Suppressor macrophage treated with lipopolysaccharide for 1 hour (primary cell): ENCODE measurements at places on chromosomes 1 and 21.

GRCh38 chr1:21277180-21277579, 13.1 kb downstream of the ECE1 start:
- DNase-seq, result no peak

GRCh38 chr1:225923381-225923691, 714 bp downstream of the PYCR2 start:
- DNase-seq, result peak; percentile 24

DNA sequence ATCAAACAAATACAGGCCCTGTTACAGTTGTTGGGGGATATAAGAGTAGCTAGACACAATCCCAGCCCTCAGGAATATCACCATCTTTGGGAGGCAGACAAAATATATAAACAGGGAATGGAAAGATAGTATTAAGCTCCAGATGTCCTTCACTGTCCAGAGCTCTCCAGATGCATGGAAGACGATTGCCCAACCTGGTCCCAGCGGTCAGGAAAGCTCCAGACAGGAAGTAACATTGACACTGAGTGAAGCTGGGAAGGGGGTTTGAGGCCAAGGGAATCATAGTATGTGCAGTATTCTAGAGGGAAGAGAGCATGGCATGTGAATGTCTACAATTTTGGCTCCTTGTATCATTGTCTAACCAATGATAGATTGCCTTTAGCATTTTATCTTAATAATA, 173.9 kb upstream of the HOOK1 start:
- DNase-seq, result no peak

- DNase-seq, result no peak
Observed at GRCh38 chr1:4500441-4500840, 154.0 kb upstream of the AJAP1 start.

- no peak for DNase-seq
Observed at GRCh38 chr1:37094302-37094701, 60.0 kb upstream of the GRIK3 start.

DNA sequence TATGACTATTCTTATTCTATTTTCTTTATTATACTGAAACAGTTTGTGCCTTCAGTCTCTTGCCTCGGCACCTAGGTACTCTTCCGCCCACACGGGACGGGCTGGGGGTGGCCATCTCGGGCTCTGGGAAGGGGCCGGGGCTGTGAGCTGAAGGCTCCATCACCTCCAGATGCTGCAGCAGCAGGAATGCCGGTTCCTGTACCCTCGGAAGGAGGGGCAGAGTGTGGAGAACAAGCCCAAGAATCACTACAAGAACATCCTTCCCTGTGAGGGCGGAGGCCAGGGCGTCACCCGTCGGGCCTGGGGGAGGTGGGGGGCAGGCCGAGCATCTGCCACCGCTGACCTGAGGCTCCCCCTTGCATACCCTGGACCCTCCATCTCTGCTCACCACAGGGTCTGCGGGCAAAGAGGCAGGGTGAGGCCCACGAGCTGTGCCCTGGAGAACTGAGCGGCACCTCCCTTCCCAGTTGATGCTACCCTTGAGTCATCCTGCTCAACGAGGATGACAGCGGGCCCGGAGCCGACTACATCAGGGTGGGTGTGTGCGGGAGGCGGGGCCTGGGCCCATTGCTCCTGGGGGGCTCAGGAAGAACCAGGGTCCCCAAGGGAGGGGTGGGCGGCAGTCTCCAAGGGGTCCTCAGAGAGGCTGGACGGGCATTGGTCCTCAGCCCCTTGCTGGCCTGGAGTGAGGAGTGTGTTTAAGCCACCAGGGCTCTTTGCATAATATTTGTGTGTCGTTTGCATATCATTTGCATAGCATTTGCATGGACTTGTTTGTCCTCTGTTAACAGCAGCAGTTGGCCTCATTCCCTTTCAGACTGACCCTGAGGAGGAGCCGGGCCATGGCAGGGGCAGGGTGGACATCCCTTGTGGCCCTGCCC, 7.5 kb downstream of the RNF223 start:
- peak; percentile 56 for DNase-seq

- DNase-seq, result no peak
Observed at GRCh38 chr1:234592240-234592639, 17.7 kb downstream of the IRF2BP2 start.

GRCh38 chr1:154403261-154403943, 1.7 kb upstream of the IL6R start:
- DNase-seq, result peak; percentile 46

- peak; percentile 44 for DNase-seq
Observed at GRCh38 chr1:211816586-211816985, 14.0 kb downstream of the LPGAT1 start.

DNA sequence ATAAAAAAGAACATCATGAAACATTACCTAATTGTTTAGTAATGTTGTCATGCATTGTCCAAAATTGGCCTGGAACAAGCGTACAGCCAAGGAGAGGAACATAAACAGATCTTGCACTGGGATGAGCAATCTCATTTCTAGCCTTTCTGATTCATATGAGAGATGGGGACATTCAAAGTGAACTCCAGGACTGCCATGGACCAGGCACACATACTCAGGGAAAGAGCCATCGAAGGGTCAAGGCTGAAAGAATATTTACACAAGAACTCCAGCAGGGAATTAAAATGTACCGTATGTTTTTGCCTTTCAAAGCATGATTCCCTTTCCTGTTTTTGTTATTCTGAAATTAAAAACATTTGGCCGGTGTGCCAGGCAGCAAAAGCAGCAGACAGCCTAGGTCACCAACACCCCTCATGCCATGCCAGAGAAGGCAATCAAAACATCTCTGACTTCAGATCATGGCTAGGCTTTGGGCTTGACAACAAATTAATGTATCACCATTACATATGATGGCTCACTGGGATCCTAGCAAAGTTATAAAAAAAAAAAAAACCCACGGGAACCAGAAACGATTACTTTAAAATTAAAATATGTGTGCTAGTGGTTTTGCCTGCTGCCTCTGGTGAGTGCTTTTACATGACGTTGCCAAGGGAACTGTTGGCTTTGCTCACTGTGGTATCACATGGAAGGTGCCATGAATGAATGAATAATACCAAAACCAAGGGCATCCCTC, 159.8 kb downstream of the TGFBR3 start:
- no peak for DNase-seq

DNA sequence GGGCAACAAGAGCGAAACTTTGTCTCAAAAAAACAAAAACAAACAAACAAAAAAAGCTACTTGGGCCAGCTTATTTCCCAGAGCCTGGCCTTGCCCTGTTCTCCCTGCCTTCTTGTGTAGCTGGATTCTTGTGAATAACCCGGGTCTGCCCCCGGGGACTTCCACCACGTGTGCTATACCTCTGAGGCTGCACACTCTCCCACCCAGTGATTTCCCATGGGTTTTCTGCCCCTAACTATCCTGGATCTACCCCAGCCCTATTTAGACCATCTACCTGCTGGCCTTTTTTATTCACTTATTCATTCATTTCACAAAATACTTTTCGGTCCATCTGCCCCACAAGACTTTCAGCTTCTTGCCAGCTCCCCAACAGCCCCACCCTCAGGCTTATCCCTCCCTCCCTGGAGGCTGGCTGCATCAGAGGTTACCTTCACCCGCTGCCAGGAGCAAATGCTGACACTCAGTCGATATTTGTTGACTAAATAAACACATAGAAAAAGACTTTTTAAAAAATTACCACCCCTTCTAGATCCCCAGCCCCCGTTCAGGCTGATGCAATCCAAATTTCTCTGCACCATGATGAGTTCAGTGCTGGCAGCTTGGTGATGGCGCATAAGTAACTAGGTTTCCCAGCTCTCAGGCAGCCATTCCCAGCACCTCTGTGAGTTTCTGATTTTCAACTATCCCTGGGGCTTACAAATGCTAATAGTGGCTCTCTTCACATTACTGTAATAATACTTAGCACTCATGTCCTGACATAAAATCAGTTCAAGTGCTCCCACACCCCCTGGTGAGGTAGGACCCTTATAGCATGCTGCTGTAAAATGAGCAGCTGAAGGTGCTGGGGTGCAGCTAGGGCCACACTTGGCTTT, 30.7 kb upstream of the TARBP1 start:
- no peak for DNase-seq

GRCh38 chr1:39154553-39155421, 49.7 kb upstream of the MACF1 start:
- peak; percentile 52 for DNase-seq

DNA sequence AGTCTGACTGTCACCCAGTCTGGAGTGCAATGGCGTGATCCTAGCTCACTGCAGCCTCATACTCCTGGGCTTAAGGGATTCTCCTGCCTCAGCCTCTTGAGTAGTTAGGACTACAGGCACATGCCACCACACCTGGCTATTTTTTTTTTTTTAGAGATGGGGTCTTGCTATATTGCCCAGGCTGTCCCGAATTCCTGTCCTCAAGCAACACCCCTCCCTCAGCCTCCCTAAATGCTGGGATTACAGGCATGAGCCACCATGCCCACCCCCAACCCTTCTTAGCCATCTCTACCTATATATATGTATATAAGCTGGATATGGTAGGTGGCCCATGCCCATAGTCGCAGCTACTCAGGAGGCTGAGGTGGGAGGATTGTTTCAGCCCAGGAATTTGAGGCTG, 13.4 kb upstream of the SLC25A44 start:
- no peak for DNase-seq

DNA sequence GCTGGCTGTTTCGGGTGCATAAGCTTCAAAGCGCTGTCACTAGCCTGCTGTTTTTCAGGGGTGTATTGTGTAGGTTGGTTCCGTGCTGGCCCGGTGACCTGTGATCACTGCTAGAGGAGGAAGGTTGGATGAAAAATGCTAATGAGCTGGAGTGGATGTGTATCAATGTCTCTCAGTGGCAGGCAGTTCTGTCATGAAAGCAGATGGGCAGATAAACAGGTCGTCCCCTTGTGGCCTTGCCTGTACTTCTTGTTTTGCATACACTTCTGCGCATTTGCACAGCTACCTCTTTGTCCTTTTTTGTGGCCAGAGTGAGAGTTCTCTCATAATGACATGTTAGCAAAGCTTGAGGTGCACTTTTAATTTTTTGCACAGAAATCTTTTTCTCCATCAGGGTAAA, 2.9 kb downstream of the SELENON start:
- peak; percentile 28 for DNase-seq

DNA sequence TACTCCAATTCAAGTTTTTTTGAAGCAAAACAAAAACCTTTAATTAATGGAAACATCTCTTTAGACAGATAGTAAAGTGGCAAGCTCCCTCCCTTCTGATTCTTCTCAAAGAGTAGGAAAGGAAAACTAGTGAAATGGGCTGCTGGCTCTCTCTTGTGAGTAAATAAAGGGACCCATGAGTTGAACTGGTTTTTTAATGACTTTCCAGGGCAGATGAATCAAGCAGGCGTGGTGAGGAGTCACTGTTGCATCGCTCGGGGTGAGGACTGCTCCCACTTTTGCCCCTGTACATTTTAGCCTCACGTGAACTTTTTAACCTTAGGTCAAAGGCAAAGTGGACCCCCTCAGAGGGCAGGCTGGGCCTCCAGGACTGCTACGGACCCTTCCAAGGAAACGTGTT, 64.8 kb downstream of the ABCA4 start:
- no peak for DNase-seq

DNA sequence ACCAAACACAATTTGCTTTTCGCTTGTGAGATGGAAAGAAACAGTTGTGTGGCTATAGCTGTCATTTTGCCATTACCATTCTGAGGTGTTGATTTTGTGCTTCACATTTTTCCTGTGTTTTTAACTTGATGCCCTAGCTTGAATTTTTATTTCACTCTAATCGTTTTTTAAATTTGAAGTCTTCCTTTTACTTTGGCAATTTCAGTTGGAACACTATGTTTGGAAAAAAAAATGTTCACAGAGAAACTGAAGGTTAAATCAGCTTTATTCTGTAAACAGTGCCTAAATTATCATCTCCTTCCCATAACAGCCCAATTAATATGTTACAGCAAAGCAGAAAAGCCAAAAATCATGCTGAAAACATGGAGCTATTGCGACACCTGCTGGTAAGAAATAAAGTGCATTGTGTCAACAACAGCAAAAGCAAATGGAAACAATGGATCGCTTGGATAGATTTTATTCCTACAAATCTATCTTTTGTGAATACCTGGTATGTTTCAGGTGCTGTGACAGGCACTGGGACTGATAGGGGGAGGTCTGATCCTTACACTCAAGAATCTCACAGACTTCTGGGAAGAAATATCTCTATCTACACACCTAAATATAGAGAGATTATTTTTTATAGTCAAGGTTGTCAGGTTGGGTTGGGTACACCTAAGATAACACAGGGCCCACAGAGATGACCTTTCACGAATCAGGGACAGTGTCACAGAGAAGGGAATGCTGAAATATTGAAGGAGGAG, 16.2 kb upstream of the ERICH3 start:
- peak; percentile 72 for DNase-seq

- DNase-seq, result no peak
Observed at GRCh38 chr1:201508809-201509208, 1.9 kb upstream of the CSRP1 start.
